Activated T-cell treated with anti-CD3 and anti-CD28 coated beads, Interleukin-2, amount 50 U/mL, for 24 hours (primary cell): ENCODE measurements at places on chromosomes 1 and 21.

DNA sequence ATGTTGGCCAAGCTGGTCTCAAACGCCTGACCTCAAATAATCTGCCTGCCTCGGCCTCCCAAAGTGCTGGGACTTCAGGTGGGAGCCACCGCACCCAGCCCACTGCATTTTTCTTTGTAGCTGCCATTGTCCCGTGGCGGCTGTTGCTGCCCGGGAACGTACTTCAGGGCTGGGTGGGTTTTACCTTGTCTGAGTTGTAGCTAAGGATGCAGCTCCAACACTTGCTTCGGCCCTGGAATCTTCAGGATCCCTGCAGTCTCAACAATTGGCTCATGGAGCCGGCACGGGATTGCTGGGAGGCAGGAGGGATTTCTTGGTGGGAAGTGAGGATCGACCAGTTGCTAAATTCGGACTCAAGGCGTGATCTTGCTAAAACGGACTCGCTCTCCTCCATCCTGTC, 10.7 kb downstream of the TNFRSF8 start:
- DNase-seq, result no peak

GRCh38 chr1:47222476-47222875, 9.5 kb downstream of the TAL1 start:
- DNase-seq, result no peak

DNA sequence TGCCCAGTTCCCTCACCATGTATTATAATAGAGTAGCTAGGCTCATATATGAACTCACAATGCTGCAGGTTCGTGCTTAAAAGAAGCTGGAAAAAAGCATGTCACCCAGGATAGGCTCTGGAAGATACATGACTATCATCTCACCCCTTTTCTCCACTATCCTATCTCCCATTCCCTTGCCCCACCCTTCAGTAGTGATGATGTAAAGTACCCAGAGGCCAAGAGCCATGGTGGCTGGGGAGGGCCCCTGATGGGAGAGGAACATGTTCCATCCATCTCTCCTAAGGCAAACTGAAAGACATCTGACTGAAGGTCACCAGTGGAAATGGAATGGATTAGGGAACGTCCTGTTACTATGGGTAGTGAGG, 20.3 kb upstream of the RBBP5 start:
- no peak for DNase-seq

- DNase-seq, result no peak
Measured at GRCh38 chr1:214385428-214385827, 104.5 kb downstream of the SMYD2 start.

DNA sequence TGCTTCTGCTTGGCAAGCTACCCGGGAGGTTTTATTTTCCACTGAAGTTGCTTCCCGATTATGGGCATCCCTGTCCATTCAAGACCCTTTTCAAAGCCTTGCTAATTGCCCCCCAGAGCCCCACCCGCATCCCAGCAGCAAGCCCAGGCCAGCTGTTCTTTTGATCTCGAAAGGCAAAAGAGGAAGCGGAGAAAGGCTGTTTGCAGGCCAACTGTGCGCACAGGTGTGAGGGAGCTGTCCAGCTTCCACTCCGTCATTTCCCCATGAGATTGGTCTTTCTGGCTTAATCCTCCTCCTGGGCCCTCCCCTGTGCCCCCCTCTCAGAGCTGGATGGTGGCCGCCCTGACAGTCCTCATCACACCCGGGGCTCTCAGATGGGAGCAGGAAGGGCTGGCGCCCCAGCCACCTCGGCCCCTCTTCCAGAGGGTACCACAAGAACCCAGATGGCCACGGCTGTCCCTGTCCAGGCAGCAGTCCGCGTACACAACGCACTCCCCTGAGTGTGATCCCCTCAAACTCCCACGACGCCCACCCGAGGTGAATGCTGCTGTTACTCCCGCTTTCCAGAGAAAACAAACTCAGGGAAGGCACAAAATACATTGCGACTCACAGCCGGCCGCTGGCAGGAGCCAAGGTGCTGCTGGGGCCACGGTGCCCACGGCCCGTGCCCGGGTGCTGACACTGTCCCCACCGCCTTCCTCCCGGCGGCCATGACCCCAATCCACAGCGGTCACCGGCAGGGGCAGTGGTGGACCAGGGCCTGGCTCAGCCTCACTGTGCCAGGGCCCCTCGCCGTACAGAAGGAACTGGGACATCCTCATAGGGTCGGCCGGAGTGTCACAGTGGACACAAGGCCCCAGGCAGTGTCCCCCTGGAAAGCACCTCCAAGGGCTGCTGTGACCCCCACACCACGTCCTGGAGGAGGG, 121.9 kb downstream of the CRYAA start:
- DNase-seq, result no peak
